Activated CD8-positive, alpha-beta memory T cell treated with anti-CD3 and anti-CD28 coated beads, Interleukin-2, amount 50 U/mL, for 4 hours (primary cell): ENCODE measurements at places on chromosomes 7 and 10.

DNA sequence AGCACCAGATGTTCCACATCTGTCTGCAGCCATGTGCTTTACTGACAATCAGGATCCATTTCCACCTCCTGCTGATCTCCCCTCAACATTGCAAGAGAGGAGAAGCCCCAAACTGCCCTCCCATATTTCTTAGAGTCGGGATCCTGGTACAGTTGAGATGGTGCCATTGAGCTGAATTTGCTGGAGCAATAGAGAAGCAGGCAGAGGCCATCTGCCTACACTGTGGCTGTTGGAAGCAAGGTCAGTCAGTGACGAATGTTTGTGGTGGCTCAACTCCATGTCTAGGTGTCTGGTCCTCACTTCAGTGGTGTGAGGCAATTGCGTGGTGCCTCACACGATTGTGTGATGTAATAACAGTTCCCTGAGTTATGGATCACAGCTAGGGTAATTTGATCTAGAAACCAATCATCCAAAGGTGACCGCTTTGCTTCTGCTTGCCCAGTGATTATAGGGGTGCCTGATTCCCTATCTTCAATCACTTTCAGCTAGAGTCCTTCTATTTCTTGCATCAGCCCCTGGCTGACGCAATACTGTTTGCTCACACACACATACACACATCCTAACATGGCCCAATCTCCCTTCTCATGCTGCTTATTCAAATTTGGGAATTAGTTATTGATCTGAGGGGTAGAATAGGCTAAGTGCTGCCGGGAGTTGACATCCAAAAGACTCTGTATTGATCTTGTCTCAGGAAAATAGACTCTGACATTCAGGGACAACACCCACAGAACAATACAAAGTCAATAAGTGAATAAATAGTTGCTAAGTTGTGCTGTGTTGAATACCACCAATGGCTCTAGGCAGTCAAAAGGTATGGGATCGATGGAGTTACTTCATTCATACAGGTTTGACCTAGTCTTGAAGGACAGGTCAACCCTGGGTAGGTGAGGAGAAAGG is 46.1 kb upstream of the SLC35B4 start:
- no peak for DNase-seq

GRCh38 chr7:2106924-2107323 is 125.8 kb downstream of the MAD1L1 start:
- DNase-seq: no peak

- DNase-seq: no peak
Measured at GRCh38 chr10:5918763-5919162, 28.7 kb downstream of the FBH1 start.

DNA sequence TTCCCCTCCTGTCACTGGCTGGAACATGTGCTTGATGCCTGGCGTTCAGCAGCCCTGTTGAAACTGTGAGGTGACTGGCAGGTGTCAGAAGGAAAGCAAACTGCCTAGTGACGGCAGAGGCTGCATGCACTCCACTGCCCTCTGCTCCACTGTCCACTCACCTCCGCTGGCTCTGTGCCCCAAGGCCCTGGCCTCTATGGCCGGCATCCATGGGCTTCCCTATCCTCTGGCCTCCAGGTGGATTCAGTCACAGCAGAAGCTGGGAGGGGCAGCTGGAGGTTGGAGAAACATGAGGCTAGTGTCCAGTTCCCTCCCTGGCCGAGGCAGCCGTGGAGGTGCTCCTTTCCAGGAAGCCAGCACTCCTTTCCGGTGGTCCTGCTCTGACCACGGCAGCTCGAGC is 31.2 kb upstream of the INSIG1 start:
- no peak for DNase-seq

GRCh38 chr10:122323941-122324675 is 50.4 kb upstream of the PLEKHA1 start:
- DNase-seq: no peak

DNA sequence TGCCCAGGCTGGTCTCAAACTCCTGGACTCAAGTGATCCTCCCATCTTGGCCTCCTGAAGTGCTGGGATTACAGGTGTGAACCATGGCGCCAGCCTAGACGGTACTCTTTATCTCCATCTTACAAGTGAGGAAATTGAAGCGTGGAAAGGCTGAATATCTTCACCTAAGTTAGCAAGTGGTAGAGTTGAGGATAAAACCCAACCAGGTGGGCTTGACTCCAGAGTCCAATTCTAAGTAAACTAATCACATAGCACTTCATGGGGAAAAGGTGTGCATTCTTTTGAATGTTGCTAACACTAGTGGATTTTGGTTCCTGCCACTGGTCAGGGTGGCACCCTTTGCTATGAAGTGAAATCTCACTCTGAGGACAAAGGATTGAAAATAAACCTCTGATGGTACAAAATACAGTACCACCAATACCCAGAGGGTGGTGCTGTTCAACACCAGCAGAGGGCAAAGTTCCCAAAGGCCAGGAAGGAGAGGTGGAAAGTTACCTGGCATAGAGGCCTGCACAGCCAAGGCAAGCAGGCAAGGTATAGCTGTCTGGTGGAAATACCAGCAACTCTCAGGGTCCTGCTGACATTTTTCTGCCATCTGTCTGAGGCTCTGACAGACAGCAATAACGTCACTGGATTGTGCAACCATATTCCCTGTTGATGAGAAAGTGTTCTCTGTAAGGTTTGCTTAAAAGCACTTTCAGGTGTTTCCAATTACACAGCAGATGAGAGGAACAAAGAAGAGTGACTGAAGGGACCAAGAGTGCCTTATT is 17.6 kb downstream of the ZDHHC16 start:
- DNase-seq: peak; percentile 30

GRCh38 chr7:39557222-39557621 is 9.0 kb upstream of the YAE1 start:
- DNase-seq: no peak

DNA sequence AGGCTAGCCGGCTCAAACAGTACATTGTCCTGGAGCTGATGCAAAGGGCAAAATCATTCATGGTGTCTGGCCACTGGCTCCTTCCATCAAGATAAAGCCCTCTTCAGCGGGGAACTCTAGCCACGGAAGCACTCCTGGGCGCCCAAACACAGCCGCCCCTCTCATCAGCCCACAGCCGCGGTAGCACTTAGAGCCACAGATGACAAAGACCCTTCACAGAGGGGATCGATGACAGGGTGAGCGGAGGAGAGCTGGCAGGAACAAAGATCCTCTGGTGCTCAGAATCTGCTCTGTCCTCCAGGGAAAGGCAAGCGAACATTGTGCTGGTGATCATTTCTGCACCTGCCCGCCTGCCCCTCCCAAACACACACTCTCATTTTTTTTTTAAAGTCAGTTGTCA is 222.2 kb upstream of the NRP1 start:
- no peak for DNase-seq

- DNase-seq: no peak
Measured at GRCh38 chr7:29274146-29275017, 79.8 kb downstream of the CHN2 start.

DNA sequence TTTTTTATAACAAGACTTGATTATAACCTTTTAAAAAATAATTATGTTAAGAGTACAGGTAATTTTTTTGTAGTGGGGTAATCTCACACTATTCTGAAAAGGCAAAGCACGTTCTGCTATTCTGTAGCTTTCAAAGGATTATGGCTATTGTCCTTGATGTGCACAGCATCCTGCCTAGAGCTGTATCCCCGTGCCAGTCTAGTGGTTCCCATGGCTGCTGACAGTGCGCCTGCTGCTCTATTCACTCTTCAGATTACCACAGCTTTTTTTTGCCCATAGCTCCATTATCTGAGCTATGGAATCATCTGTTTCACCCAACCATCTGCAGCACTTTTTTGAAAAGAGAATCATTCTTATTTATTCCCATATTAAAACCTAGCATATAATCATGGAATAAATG is 723.4 kb downstream of the PHTF2 start:
- DNase-seq: no peak

DNA sequence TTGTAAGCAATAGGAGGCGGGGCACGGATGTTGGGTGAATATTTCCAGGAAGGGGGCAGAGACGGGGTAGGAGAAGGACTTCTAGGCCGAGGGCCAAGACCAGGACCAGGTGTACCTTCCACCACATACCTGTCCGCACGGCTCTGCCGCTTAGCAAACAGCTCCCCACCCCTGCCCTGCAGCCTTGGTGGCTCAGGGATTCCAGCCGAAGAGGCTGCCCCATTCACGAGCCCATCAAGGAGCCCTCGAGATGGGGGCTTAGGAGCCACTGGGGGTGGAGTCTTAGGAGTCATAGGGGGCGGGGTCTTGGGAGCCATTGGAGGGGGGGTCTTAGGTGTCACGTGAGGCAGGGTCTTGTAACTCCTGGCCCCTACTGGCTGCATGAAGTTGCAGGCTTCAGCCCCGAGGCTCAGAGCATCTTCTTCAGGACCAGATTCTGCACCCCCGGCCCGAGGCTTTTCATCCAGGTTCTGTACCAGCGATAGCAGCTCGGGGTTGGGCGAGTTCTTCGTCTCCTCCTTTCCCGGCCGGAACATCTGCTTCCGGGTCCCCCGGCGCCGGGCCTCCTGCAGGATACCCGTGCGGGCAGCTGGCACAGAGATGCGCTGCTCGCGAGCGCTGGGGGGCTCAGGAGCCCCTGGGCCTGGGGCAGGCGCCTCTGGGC is 6.1 kb upstream of the MYOZ1 start:
- DNase-seq: no peak

DNA sequence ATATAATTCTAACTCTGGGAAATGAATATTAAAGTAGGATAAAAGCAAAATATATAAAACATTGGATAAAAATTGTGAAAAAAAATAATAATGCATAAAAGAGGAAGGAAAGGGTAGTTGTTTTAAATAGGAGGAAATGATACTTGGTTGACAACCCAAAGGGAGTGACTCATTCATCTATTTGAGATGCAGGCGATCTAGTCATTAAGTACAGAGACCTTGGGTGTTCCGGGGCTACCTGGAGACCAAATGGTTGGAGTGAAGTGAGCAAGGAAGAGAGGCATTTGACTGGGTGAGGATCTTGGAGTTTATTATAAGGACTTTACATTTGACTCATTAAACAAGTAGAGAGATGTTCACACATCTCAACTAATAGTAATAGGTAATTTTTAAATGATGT is 111.0 kb downstream of the LRRTM3 start:
- no peak for DNase-seq

- peak; percentile 62 for DNase-seq
Measured at GRCh38 chr10:118720685-118721538, 33.9 kb downstream of the CACUL1 start.

- DNase-seq: peak; percentile 24
Measured at GRCh38 chr10:123573236-123574108, 92.7 kb upstream of the GPR26 start.

- DNase-seq: no peak
Measured at GRCh38 chr7:157499835-157500153, 163.0 kb downstream of the DNAJB6 start.

- no peak for DNase-seq
Measured at GRCh38 chr10:125983656-125984055, 87.3 kb downstream of the FANK1 start.

- no peak for DNase-seq
Measured at GRCh38 chr10:97056003-97056630, 129.6 kb downstream of the SLIT1 start.

- DNase-seq: peak; percentile 74
Measured at GRCh38 chr10:102645741-102646609, 1.7 kb downstream of the TRIM8 start.

- peak; percentile 14 for DNase-seq
Measured at GRCh38 chr10:42952349-42952748, 124.5 kb upstream of the RET start.

DNA sequence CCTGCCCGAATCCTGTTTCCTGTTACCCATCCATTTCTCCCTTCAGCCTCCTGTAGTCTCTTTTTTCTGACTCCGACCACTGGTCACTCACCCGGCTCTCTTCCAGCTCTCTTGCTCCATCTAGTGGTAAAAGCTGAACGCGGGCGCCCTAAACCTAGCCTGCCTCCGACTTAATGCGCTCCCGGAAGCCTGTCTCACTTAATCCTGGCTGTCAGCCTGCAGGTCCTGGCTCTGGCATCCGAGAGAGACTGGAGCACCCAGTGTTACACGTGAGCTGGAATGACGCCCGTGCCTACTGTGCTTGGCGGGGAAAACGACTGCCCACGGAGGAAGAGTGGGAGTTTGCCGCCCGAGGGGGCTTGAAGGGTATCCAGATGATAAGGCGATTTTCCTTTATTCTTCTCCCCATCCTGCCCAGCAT is 10.3 kb downstream of the SUMF2 start:
- DNase-seq: peak; percentile 63

DNA sequence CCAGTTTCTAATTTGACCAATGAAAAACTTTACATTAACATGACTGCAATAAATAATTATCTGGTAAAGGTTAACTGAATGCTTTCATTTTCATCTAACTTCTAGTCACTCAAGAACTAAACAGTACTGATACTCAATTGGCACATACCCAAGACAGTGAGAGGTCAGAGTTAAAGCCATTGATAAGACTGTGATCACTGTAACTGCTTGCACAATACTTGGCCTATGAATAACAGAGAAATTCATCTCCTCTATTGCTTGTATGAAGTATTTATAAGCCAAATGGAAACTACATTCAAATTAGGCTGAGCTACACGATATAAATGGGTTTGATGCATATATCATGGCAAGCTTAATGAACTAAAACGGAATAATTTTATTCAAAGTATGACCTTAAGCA is 43.0 kb downstream of the HERC4 start:
- DNase-seq: no peak

- DNase-seq: no peak
Measured at GRCh38 chr10:88317099-88317498, 266.0 kb downstream of the RNLS start.

DNA sequence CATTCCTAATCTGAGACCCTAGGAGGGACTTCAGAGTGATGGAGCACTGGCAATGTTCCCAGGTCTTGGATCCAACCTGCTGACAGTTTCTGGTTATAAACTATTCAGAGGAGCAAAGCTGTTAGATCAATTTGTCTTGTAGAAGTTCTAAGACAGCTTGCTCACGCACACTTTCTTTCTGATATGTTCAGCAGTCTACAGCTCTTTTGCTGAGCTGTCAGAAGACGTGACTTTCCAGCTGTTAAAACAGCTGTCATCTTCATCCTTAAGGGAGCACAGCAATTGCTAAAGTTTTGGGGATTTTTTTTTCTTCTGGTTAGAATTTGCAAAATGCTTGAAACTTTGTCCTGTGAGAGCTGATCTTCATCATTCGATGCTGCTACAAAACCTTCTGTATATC is 823.1 kb downstream of the SORCS1 start:
- DNase-seq: no peak
